Amygdala (tissue), 56 donors: ENCODE measurements at places on chromosomes 3 and 15.

GRCh38 chr15:32682569-32682968 lies 35.2 kb upstream of the GREM1 start:
- no peak for DNase-seq

DNA sequence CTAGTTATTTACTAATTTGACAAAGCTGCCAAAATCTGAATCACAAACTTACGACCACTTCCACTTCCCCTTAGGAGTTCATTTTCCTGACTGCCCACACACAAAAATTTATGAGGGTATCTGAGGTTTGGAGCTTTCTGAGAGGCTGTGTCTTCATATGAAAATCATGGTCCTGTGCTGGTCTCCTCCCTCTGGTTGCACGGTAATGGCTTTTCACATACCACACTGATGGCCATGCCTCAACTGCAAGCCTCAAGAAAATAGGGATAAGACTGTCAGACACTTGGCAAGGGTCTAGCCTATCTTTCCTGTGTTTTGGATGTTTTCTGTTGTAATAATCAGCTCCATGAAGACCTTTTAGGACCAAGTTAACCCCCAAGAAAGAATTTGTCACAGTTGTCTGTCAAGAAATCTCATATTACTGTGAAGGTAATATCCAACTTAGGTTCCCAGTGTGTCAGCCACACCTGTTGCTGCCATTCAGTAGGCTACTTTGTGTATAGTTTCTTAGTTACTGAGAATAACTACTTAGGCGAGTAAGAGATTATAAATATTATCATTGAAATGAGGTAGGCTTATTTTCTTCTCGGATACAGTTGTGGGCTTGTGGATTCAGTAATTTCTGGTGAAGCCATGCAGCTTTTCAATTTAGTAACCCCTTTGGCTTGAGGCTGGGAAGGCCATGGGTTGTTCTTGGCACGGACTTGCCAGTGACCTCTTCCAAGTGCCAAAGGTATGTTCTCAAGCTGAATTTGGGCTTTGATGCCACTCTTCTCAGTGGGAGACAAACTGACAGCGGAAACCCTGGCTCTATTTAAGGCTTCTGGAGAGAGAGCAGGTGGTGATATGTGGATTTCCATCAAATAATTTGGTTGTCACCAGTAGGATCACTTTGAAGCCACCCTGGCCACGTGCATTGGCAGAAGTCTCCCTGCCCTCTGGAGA lies 101.1 kb downstream of the RYR3 start:
- no peak for DNase-seq

DNA sequence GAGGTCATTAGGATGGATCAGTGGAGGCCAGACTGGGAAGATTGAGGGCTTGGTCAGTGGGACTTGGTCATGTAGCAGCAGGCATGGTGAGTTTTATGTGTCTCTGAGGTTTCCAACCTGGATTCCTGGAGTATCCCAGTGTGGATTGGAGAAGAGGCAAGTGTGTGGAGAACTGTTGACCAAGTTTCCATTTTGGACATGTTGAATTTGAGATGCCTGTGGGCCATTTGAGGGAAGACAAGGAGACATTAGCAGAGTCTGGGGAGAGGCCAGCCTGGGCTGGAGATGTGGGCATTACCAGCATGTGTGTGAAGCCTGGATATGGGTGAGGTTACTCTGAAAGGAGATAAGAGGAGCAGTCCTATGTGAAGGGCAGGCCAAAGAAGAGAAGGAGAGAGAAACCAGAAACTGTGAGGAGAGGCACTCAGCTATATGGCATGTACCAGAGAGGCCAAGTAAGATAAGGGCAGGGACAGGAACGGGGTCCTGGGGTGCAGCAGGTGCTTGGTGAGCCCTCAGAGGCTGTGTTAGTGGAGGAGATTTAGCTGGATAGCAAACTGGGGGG lies 4.3 kb downstream of the SLC25A38 start:
- DNase-seq, result no peak

DNA sequence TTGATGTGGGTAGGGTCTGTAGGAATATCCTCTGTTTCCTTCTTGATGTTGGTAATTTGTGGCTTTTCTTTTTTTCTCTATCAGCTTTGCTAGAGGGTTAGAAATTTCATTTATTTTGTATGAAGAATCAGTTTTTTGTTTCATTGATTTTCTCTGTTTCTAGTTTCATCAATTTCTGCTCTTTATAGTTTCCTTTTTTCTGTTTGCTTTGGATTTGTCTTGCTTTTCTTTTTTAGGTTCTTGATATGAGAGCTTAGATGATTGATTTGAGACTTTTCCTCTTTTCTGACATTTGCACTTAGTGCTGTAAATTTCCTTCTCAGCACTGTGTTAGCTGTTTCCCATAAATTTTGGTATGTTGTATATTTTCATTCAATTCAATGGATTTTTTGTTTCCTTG lies 61.3 kb downstream of the LSM3 start:
- DNase-seq, result no peak

- no peak for DNase-seq
These were observed 63.0 kb upstream of the PFN2 start for GRCh38 chr3:150033721-150034120.

DNA sequence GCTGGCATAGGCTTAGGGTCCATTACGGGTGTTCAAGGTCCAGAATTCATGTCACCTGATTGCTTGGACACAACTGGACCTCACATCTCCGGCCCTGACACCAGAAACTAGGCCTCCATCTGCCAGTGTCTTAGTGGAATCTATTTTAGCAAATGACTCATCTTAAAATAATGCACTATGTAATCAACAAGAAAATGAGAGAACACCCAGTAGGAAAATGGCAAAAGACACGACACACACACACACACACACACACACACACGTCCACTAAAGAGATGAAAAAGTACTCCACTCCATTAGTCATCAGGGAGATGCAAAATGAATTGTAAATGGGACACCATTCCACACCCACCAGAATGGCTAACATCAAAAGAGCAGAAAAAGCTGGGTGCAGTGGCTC lies 11.2 kb downstream of the APBA2 start:
- DNase-seq, result no peak

DNA sequence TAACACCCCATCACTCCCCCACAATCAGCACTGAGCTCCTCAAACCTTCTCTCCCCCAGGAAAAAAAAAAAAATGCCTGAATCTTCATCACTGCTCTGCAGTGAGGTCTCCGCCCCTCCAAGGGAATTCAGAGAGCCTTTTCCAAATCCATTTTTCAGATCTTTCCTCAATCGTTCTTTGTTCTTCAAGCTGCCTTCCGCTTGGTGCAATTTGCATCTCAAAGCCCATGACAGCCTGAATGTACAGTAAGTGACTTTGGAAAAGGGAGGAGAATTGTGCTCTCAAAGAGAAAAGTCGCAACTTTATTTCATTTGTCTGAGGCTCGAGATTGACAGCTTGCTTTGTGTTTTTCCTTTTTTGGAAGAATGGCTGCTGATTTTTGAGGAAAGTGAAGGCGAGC lies 75.0 kb downstream of the CORO2B start:
- DNase-seq, result no peak

DNA sequence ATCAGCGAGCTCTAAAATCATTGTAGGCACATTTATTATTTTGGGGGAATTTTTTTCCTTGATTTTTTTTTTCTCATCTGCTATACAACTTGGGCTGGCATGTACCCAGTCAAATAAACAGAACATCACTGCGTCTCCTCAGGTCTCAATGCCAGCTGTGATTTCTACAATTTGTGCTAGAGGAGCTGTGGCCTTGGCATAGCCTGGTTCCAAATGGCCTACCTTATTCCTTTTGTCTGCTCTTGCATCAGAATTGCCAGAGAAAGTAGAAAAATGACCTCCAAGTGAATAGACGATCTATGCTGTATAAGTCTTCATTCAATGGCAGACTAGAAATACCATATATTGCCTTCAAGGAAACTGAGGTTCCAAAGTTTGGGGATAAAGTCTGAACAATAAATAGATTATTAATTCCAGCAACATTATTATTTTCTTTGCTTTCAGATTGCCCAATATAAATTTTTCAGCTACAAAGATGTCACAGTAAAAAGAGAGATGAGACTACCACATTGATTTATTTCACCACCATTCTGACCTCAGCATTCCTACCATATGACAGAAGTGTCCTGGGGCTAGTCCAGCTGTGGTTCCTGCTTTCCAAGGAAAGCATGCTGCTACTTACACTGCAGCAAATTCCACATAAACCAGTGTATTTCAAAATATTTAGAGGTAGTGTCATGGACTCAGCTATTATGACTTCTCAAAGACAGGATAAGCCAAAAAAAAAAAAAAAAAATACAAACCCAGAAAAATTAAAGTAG lies 493.9 kb upstream of the ZNF385D start:
- no peak for DNase-seq

GRCh38 chr15:91348752-91349500 lies 248.9 kb downstream of the SV2B start:
- DNase-seq, result no peak

- DNase-seq, result no peak
These were observed 159.9 kb upstream of the MEIS2 start for GRCh38 chr15:37260255-37260654.

DNA sequence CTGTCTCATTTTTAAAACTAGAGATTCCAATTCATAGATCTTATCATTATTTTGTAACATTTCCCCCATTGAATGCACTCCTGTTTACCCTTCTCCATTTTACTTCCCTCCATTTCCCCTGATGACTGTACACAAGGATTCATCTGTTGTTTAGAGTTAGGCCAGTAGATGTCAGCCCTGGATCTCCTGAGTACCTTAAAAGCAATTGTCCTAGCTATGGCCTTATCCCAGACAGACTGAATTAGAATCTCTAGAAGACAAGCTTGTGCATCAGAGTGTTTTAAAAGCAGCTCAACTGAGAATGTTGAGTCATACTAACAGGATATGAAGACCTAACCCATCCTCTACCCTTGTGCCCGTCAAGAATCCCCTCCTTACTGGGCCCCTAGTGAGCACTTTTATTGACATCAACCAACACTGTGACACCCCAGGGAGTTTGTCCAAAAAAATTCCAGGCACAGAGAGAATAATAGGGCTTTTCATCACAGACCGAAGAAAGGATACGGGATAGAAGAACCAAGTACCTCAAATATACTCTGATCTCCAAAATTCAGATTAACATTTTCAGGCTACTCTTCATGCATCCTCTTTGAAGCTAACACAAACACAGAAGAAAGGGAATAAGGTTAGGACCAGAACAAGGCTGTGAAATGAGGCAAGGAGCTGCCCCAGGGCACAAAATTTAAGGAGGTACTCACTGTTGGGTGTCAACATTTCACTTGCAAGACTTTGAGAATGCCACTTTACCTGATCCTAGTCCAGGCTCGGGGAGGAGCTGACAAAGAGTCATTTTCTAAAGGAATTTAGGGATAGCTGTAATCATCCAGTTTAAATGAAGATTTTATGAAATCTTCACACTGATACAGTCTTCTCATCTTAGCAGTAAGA lies 17.1 kb downstream of the ZBED2 start:
- DNase-seq, result no peak

DNA sequence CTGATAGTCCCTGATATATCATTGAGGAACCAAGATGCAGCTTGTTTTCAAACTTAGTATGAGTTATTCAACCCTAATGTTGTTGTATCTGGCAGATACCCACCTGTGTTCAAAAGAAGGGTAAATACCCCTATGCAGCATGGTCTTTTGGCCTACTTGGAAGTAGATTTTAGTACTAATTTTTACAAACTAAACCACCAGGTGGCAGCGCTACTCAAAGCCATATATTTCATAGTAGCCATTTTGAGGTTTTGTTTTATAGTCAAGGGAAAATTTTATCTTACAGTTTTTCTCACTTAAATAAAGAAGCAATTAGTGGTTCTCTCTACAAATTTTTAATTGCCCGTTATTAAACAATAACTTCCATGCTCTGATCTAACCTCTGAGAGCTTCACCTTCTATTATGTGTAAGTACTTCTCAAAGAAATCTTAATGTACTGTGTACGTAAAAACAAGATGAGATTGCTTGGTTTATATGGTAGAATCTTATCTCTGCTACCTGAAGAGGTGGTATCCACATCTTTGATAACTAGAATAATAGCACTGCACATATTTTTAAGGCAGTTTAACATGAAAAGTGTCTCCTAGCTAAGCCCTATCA lies 31.5 kb upstream of the MLF1 start:
- no peak for DNase-seq

GRCh38 chr3:112604536-112604935 lies 36.4 kb downstream of the CCDC80 start:
- DNase-seq, result no peak

- DNase-seq, result no peak
These were observed 27.6 kb downstream of the CHST14 start for GRCh38 chr15:40498418-40498817.

GRCh38 chr15:43776718-43777266 lies at the start of gene ELL3:
Gene ELL3 (minus strand): TSS chr15:43776966. CDS start chr15:43776901, 65 bp downstream.
- no peak for DNase-seq

- no peak for DNase-seq
These were observed 40.4 kb downstream of the KIF15 start for GRCh38 chr3:44802011-44802410.

DNA sequence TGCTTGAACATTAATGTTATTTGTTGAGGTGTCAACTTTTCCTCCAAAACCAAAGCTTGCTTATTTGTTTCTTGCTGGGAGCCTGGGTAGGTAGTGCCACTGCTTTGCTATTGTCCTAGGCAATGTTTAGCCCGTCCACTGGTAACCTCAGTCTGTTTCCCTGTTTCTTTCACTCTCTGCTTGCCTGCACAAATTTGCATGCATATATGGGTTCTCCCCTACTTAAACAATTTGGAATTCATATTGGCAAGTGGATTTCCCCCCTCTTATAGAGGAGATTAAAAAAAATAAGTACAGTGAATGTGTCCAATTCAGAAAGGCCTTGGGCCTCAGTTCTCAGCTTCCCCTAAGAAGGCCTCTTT lies 45.0 kb upstream of the BOC start:
- DNase-seq, result no peak

GRCh38 chr15:69092159-69092558 lies 68.3 kb upstream of the GLCE start:
- no peak for DNase-seq

GRCh38 chr3:183301937-183302580 lies 49.0 kb downstream of the B3GNT5 start:
- no peak for DNase-seq

- DNase-seq, result no peak
These were observed 287.8 kb upstream of the UMPS start for GRCh38 chr3:124442463-124442862.
